ENCODE measurements at places on chromosomes 11 and 22.

DNA sequence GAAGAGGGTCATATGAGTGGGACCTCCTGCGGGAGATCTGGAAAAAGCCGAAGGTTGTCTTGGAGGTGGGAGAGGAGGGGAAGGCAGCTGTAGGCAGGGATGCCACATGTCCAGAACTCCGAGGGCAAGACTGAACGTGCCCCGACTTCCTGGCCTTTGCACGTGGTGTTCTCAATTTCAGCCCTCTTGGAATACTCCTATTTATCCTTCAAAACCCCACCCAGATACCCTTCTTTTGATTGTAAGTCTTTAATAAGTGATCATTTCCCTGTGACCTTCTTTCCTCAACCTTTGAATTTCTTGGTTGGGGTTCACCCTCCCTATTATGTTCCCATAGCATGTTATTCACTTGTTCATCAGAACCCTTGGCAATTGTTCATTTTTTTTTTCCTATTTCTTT, 95.3 kb upstream of the CRYBB3 start:
- DNase-seq: no peak

DNA sequence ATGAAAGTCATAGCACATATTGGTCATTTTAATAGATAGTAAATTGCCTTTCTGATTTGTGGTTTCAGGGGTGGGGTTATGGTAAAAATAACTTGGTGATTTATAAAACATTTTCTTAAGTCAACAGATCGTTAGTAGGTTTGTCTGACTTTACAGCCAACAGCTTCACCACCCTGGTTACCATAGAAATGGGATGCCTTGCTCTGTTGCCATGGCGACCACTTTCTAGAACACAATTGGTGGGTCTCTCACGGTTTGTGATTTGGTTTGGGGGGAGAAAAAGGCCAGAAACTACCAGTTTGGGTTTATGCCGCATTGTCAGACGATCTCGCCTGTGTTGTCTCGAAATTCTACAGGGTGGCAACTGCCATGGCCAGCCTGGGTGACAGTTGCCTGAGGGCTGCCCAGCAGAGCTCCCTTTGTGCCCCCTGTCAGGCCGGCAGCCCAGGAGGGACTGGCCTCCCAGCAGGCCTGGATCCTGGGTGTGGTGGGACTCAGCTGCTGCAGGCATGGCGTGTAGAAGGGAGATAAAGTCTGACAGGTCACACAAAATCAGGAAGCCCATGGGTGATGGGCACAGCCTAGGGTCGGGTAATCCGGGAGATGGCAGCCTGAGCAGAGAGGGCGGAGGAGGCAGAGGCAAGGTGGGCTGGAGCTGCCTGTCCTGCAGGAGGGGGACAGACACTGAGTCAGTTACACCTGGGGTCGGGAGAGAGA, 30.9 kb downstream of the KCNC1 start:
- DNase-seq: no peak

- no peak for DNase-seq
Observed at GRCh38 chr11:62020661-62021060, 53.2 kb upstream of the FTH1 start.

DNA sequence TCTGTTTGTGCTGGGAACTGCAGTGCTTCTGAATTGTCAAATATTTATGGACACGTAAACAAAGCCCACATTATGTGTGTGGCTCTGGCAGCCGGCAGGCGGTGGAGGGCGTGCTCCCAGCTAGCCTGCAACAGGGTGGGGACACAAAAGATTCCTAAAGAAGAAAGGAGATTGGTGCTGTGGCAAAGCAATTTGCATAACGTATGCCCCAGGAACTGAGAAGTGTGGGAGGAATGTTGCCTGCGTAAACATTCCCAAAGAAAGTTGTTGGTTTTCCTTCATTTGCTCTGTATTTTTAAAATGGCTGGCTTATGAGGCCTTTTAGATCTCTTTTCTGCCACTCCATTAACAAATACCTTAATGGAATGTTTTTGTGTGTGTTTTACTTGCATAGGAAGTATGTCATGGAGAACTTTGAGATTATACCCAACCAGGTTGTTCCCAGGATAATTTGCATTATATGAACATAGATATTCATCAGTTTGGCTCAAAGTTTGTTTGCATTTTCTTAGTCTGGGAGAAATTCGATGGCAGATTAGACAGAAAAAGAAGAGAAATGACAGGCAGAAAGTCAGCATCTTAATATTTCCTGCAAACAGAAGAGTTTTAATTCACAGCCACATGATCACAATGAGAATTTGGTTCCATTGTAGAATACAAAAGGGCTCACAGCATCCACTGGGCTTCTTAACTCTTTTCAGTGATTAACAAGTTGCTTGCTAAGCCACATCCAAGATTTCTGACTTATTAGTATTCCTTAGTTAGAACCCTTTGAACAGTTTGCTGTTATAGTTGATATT, 41.8 kb upstream of the DLAT start:
- DNase-seq: no peak

DNA sequence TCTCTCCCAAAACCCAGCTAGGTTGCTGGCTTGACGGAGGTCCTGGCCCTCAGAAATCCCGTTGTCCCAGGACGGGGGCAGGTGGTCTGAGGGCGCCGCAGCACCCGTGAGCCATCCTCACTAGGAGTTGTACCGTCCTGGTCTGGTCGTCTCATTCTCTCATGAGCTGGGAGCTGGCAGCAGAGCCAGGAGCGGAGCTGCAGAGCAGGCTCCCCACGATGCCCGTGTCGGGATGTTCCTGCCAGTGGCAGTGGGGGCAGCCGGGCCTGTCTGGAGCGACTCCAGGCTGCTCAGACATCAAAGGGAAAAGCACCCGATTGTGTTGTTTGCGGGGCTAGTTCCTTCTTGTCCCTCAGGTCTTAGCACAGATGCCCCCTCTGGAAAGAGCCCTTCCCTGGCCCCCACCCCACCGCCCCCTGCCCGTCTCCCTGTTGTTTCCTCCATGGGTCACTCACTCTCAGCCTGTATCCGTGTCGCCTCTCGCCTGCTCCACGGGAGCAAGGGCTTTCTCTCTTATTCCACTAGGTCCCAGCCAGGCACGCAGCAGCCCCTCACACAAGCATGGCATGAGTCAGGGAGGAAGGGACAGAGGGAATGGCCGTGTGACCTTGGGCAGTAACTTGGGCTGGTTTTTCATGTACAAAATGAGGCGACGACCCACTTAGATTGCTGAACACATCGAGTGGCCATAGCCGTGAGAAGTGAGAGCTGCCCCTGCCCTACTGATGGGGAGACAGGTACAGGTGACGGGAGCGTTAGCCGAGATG, 23.2 kb upstream of the MGAT3 start:
- DNase-seq: no peak

DNA sequence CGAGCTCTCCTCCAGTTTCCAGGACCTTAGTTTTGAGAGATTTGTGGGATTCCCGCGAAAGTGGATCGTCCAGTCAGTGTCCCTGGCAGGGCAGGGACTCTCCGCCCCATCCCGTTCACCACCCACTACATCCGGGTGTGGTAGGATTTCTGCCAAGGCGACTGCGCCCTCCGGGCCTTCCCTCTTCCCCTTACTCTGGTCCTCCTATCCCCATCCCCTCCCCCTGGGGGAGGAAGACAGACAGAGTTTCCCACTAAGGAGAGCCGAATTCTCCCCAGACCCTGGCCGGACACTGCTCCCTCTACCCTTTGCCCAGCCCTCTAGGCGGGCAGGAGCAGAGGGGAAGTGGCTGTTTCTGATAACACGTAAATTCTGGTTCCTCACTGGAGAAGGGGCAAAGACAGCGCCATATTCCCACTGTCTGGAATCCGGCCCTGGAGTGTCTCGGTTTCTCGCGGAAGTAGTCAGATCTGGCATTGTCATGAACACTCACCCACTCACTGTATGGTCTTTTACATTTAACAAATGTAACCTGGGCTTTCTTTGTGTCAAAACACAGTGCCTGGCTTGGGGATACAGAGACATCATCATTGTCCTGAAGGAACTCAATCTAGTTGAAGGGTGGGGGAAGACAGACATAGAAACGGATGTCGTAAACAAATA, 1.1 kb upstream of the NECTIN1 start:
- peak; percentile 45 for DNase-seq

DNA sequence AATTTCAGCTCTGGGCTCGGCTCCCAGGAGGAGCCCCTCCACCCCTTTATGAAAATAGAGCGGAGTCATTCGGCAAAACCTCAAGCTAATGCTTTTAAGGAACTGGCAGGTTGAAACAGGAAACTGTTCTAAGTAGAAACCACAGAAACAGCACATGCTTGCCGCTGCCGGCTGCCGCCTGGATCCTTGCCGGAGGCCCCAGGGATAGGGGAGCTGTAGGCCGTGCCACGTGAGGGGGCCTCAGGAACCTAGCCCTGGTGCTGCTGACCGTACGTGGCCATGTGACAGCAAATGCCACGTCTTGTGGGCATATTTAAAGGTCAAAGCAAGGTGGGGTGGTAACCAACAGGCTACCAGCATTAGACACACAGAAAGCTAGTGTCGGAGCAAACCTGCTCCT, 77.9 kb upstream of the TIMP3 start:
- no peak for DNase-seq

GRCh38 chr11:123235656-123236261, 40.7 kb upstream of the CLMP start:
- DNase-seq: no peak

DNA sequence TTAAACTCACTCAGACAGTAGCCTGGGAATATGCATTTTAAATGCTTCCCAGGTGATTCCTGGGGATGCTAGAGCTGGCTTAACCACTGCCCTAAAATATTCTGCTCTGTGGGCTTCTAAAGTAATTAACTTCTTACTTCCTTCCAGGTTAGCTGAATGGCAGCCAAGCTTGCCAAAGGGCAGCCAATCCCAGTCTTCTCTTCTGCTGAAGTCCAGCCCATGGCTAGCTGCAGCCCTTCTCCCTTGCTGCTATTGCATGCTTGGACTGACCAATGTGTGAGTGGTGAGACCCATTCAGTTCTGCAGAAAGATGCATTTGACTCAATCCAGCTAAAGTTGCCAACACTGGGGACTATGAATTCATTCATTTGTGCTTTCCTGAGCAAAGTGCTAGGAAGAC, 411.9 kb downstream of the SOX6 start:
- no peak for DNase-seq

DNA sequence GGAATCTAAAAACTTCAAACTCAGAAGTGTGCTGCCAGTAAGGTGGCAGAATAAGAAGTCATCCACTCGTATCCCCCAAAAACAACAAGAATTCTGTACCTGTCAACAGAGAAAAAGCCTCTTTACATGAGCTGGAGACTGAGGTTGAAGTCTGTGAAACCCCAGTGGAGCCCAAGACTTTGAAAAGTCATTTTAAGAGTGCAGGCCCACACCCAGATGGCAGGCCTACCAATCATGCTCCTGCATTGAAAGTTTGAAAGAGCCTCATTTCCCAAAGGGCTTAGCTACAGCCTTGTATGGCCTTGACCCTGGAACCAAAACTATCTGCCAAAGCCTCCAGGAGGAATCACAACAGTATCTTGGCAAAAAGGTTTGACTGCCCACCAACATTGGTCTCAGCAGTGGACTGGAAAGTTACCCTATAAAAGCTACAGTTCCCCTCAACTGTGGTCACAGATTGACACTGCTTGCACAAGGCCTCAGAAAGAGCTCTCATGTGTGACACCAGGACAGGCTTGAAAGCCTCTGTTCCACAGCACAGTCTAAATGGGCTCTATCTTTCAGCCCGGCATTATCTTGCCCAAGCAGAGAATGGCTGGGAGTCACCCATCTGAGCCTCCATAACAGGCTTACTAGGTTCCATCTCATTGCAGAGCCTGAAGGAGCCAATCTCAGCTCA, 47.7 kb downstream of the SLC22A9 start:
- no peak for DNase-seq

DNA sequence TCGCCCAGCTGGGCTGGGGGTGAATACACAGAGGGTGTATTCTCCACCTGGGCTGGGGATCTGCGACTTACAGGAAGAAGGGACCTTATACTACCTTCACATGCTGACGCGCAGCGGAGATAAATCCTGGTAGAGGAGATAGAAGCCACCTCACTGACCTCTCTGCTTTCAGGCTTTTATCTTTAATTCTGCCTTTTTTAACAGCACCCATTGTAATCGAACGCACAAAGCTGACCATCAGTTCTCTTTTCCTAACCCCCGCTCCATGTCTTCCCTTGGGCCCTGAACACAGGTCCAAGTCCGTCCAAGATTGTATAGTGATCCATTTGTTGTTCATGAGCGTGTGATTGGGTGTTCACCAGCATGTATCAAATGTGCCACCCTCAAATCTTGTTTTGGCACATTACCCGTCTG, 664 bp upstream of the LAMTOR1 start:
- no peak for DNase-seq

GRCh38 chr22:30609260-30610185, 2.5 kb downstream of the TCN2 start:
- DNase-seq: peak; percentile 76

GRCh38 chr11:114440121-114440860, 1.0 kb downstream of the REXO2 start:
- peak; percentile 85 for DNase-seq

GRCh38 chr11:70018816-70019215, 59.3 kb upstream of the ANO1 start:
- no peak for DNase-seq

- DNase-seq: no peak
Observed at GRCh38 chr22:22571429-22571828, 12.4 kb upstream of the PRAME start.

DNA sequence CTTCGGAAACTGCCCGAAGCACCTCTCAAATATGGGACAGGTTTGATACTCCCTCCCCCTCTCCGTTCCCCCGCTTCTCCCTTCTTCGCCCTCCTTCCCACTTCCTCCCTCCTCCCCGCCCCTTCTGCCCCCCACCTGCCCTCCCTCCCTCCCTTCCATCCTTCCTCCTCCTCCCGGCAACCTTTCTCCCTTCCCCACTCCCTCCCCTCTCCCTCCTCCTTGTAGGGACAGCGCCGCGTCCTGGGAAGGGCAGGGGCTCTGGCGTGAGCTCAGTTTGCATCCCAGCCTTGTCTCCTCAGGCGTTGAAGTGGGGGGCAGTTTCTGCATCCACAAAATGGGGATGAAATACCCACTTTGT, 6.1 kb upstream of the NFAM1 start:
- DNase-seq: no peak

DNA sequence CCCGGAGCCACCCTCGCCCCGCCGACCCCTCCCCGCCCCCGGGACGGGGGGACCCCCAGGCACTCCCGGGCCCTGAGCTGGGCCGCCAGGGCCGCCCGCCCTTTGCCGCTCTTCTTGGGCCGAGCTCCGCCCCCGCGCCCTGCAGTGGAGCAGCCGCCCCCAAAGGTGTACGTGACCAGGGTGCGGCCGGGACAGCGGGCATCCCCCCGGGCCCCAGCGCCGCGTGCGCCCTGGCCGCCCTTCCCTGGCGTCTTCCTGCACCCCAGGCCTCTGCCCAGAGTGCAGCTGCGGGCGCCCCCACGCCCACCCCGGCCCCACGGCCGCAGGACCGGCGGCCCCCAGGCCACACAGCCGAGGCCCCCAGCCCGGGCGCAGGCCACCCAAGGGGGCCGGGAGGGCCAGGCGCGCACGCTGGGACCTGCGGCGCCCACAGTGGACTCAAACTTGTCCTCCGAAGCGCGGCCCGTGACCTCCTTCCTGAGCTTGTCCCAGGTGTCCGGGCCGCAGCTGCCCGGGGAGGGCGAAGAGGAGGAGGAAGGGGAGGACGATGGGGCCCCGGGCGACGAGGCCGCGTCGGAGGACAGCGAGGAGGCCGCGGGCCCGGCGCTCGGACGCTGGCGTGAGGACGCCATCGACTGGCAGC, 7.4 kb downstream of the B4GALNT4 start:
- no peak for DNase-seq
